ENCODE measurements at places on chromosomes 16 and 17. TPM values are rescaled to one million over a fixed set of nuclear protein-coding genes. Genes with fewer than 3 reads are reported as not detected.

The CXCL16 gene
- total RNA-seq: 2.5 TPM

GRCh38 chr17:37766971-37767370 lies 22.1 kb upstream of the HNF1B start:
- no peak for DNase-seq

- DNase-seq: no peak
These were observed 35.0 kb downstream of the GPT2 start for GRCh38 chr16:46918905-46919792.

DNA sequence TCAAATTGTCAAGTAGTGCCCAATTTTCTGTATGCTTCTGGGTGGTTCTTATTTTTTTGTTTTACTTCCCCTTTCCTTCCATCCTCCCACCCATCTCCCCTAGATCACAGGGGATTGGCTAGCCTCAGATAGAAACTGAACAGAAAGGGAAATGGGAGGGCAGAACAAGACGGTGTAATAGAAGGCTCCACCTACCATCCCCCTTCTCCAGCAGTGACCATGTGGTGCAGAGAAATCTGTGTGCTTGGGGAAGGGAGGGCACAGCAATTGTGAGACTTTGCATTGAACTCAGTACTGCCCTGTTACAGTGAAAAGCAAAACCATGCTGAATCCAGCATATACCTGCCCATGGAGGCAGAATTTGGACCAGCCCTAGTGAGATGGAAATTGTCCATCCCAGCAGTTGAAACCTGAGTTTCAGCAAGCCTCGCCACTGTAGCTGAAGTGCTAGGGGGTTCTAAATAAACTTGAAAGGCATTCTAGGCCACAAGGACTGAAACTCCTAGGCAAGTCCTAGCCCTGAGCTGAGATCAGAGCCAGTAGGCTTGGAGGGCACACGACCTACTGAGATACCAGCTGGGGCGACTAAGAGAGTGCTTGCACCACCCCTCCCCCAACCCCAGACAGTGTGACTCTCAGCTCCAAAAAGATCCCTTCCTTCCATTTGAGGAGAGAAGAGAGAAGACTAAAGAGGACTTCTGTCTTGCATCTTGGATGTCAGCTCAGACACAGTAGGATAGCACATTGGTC lies 5.2 kb downstream of the SLFN11 start:
- peak; percentile 47 for DNase-seq

The ADGRG1 gene
- total RNA-seq: 8.5 TPM

- DNase-seq: no peak
These were observed 194.3 kb downstream of the CCDC182 start for GRCh38 chr17:57550668-57551315.

GRCh38 chr17:59695945-59696681 lies 11.1 kb downstream of the PTRH2 start:
- DNase-seq: no peak

DNA sequence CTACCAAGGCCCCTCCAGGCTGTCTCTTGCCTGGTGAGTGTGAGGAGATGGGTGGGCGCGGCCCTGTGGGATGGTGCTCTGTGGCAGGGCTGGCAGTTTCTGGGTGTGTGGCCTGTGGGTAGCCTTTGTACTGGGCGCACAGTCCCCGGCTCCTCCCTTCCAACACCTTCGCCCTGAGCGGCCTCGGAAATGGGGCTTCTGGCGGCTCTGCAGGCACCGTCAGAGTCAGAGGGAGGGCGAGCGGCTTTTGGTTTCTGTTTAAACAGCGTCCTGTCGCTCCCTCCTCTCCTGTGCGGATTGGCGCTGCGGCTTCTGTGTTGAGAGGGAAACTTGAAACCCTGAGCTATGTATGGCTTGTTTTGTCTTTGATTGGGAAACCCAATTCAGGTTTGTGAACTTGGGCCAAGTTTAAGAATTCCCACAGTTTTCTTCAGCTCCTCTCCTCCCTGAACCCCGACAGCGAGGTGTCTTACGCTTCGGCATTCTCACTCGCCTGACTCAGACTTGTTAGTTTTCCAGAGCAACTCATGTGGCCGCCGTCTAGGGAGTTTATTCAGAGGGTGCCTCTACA lies 8.3 kb upstream of the ZNF750 start:
- DNase-seq: peak; percentile 61

The TBC1D3 gene
- total RNA-seq: not detected

The PITPNM3 gene
- total RNA-seq: 0.92 TPM

The PRRT2 gene
- 2.0 TPM for total RNA-seq

The WNT9B gene
- total RNA-seq: not detected

Data from activated CD8-positive, alpha-beta T cell treated with anti-CD3 and anti-CD28 coated beads for 36 hours (primary cell).